ENCODE measurements at places on chromosomes 6 and 20. TPM values are rescaled to one million over a fixed set of nuclear protein-coding genes. Genes with fewer than 3 reads are reported as not detected.

The LIN28B gene
- total RNA-seq: not detected

The COL10A1 gene
- total RNA-seq: not detected

The SPATS1 gene
- total RNA-seq: not detected

The CRISP3 gene
- total RNA-seq: not detected

The IL17A gene
- not detected for total RNA-seq

The ERVFRD-1 gene
- not detected for total RNA-seq

The GRIK2 gene
- total RNA-seq: 0.40 TPM

The BAG2 gene
- total RNA-seq: 9.2 TPM

DNA sequence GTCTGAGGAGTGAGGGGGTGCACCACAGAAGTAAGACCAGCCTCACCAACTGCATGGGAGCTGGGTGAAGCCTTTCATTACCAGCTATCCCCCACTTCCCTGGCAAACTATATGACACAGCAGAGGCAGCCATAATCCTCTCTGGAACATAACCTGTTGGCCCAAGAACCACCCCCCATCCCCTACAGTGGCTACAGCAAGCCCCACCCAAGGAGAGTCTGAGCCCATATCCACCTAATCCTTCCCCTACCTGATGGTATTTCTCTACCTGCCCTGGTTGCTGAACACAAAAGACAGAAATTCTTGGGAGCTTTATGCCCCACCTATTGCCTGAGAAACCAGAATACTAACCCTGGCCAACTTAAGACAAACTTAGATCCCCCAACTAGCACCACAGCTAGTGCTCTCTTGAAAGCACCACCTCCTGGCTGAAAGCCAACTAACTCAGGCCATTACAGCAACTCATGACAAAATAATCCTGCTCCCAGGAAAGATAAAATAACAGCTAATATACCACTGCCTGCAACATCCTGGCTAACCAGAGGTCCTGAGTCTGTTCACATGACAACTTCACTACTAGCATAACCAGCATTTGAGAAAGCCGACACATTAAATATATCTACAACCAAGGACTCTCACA lies 11.2 kb downstream of the RNGTT start:
- DNase-seq: no peak

DNA sequence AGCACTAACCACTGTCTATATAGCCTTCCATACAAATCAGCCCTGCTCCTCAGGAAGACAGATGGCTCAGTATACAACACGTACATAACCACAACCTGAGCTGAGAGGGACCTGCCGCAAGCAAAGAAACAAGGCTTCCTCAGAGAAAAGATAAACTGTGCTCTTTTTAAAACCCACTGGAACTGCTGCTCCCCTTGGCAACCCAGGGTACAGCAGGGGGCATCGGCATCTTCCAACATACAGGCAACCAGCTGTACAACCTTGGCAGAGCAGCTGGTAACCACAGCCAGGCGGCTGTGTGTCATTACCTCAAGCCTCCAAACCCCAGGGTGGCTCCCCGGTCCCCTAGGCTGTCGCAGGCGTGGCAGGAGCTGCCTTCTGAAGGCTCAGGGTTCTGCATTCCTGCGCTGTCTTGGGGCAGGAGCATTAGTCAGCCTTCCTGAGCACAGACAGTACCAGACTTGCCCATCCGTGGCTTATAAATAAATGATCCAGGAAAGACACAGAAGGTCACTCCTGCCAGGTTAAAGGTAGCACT lies 249.5 kb downstream of the ADGRG6 start:
- DNase-seq: peak; percentile 83

DNA sequence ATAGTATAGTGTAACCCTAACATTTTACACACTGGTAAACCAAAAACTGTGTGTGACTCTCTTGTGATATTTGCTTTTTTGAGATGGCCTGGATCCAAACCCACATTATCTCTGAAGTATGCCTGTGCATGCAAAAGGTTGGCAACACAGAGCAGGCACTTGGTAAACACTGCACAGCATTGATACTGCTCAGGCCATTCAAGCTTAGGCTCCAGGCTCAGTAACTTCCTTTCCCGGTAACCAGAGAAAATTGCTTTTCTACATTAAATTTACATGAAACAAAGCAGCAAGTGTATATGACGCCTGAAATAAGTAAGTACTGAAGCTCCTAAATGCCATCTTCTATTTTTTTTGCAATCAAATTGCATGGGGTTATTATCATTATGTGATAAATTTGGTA lies 205.7 kb downstream of the EPM2A start:
- DNase-seq: no peak

- DNase-seq: no peak
Observed at GRCh38 chr6:35759426-35759825, 17.0 kb upstream of the CLPSL2 start.

DNA sequence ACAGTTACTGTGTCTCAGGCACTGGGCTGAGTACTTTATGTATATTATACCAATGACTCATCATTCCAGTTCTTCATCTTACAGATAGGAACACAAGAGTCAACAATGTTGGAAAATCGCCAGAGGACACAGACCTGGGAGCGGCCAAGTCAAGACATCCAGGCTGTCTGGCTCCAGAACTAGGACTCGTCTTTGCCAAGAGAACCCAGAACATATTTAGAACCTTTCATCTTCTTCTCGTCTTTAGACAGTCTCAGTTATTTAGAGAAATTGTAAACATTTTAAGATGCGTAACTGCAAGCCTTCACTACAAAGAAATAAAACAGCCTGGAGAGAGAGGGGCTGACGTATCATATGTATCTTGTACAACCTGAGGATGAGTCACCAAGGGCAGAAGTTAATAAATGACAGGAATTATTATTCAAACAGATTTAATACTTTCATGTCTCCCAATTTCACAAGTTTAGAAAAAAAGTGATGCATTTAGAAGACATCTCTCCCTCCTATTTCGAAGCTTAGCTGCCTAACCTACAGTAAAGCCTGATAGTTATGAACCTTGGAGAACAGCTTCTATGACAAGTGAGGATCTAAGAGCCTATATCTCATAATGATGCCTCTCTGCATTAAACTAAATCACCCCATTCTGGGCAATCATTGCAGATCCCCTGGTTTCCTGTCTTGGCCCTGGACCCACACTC lies 43.4 kb downstream of the SLC22A3 start:
- peak; percentile 54 for DNase-seq

GRCh38 chr6:36104836-36105235 lies 25.5 kb upstream of the MAPK13 start:
- no peak for DNase-seq

GRCh38 chr6:32294566-32294965 lies 70.7 kb upstream of the NOTCH4 start:
- no peak for DNase-seq

- DNase-seq: no peak
Observed at GRCh38 chr6:93749191-93749590, 329.8 kb upstream of the EPHA7 start.

DNA sequence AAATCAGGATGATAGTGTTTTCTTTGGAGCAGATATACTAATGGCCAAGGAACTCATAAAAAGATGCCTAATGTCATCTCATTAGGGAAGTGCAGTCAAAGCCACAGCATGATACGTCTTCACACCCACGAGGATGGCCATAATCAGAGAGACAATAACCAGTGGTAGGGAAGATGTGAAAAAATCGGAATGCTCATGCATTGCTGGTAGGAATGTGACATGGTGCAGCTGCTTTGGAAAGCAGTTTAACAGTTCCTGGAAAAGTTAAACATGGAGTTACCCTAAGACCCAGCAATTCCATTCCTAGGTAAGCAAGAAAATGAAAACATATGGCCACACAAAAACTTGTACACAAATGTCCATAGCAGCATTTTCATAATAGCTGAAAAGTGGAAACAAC lies 29.9 kb downstream of the BCAS1 start:
- DNase-seq: no peak

DNA sequence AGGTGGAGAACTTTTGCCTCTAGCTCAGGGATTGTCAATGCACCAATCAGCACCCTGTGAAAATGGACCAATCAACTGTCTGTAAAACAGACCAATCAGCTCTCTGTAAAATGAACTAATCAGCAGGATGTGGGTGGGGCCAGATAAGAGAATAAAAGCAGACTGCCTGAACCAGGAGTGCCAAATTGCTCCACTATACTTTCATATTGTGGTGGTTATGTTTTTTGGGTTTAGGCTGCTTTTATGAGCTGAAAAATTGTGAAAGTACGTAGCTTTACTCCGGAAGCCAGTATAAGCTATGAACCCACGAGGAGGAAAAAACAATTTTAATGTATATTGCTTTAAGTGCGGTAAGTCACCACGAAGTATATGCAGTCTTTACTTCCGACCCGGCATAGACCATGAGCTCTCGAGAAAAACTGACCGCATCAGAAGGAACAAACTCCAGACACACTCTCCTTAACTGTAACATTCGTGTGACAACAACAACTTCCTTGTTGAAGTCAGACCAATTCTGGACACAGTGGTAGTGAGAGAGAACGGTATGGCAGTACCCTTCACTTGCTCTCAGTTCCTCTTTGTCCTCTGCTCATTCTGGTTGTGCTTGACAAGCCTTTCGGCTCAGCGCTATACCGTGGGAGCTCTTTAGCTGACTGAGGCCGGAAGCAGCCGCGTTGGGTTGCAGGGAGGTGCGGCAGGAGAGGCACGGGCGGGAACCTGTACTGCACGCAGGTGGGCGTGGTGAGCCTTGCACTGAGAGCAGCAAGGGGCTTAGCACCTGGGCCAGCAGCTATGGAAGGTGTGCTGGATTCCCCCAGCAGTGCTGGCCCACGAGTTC lies 81.9 kb upstream of the E2F3 start:
- no peak for DNase-seq

DNA sequence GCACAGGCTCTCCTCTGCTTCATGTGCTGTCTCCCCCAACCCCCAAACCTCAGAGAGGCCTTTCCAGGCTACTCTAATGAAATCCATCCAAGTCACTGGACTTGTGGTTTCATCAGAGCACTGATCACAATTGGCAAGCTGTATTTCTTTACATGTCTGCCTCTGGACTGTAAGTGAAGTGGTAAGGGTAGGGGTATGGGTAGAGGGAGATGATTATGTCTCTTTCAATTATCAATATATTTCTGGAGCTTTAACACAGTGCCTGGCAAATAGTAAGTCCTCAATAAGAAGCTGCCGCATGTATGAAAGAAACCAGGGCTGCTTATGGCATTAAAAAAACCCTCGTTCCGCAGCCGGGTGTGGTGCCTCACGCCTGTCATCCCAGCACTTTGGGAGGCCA lies 5.4 kb downstream of the TRERF1 start:
- no peak for DNase-seq

GRCh38 chr20:45792317-45793118 lies 764 bp downstream of the DNTTIP1 start:
- DNase-seq: no peak

DNA sequence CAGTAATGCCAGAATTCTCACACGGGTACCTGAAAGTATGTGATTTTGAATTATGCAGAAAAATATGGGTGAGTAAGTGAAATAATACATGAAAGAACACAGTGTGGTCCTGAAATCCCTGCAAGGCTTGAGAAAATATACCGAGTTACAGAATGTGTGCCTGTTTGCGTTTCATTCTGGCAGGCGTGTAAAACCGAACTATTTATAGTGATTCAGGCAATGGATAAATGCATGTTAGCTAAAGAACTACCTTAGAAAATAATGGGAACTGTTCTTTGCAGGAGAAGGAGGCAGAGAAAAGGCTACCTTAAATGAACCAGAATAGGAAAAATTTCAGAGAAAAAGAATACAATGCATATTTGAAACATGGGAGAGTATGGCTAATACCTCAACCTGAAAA lies 145.8 kb upstream of the KCNQ5 start:
- DNase-seq: no peak

DNA sequence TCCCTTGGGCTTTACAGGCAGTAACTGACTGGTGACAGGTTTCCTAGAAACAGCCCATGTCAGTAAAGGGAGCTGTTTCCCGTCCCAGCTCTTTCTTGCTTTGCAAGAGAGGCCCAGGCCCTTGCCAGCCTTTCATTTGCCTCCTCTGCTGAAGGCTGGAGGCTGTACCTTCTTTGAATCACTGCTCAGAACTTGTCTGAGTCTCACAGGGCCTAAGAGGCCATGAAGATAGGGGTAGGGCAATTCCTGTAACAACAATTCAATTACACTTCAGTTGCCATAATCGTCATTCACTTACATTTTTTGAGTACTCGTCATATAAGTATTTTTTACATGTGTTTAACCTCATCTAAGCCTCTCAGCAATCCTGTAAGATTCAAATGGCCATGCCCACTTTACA lies 25.9 kb upstream of the MAFB start:
- DNase-seq: no peak

DNA sequence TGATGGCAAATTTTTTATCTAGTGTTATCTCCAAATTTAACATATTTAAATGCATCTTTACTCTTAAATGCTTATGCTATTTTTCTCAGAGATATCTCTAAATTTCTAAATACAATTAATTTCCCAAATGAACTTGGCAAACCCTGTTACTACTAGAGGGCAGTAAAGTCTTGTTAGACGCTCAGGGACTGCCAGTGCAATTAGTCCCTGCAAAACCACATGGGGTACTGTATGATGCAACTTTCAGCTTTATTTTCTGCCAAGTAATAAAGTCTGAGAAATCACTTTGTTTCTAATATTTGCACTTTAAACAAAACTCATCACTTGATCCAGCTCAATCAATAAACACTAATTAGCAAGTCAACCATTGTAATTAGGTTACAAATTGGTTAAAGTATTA lies 76.0 kb upstream of the ADGRB3 start:
- DNase-seq: peak; percentile 6

- peak; percentile 42 for DNase-seq
Observed at GRCh38 chr6:30463651-30464618, 25.4 kb upstream of the HLA-E start.

- no peak for DNase-seq
Observed at GRCh38 chr6:23316131-23316530, 746.8 kb downstream of the HDGFL1 start.

DNA sequence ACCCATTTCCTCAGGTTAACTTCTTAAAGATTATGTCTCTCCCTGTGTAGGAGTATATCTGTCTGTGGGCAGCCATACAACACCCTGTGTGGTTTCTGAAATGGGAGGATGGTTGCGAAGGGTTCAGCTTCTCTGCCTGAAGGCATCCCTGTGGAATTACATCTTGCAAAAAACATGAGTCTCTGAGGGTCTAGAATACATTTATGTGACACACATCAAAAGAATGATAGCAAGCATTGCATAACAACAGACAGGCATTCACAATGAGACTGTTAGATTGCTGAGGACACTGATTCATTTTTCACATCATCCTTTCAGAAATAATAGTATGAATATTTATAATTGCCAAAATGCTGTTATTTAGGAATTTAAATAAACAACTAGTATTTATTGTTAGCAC lies 670.9 kb downstream of the HTR1B start:
- peak; percentile 5 for DNase-seq

DNA sequence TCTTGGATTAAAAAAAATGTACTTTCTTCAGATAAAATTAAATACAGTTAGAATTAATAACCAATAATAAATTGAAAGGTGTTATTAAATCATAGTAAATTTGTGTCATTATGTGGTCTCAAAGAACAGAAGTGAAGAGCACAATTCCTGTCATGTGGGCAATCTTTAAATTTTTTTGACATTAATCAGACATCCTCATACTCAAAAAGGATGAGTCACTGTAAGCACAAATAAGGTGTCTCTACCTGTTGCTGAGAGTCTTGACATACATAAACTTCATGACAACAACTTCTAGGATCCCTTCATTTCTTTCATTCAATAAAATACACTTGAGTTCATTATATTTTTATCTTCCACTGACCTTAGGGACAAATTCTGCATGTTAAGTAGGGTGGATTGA lies 76.1 kb downstream of the SLC22A3 start:
- peak; percentile 36 for DNase-seq

GRCh38 chr6:14210077-14210476 lies 92.5 kb downstream of the CD83 start:
- DNase-seq: no peak

All from renal cortical epithelial cell (primary cell).